ENCODE measurements at places on chromosomes 1 and 21.

GRCh38 chr1:29209173-29209572 lies 21.6 kb downstream of the MECR start:
- DNase-seq, result no peak

GRCh38 chr1:19651141-19651737 lies 7.1 kb downstream of the NBL1 start:
- DNase-seq, result no peak

DNA sequence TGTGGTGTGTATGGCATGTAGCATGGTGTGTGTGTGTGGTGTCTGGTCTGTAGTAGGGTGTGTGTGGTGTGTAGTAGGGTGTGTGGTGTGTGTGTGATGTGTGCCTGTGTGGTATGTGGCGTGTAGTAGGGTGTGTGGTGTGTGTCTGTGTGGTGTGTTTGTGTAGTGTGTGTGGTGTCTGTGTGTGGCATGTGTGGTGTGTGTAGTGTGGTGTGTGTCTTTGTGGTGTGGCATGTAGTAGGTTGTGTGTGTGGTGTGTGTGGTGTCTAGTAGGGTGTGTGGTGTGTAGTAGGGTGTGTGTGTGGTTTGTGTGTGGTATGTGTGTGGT lies 85.5 kb downstream of the SYT2 start:
- no peak for DNase-seq

GRCh38 chr1:95093296-95093695 lies 20.5 kb upstream of the ALG14 start:
- no peak for DNase-seq

GRCh38 chr1:200625381-200625824 lies 4.9 kb upstream of the KIF14 start:
- no peak for DNase-seq

DNA sequence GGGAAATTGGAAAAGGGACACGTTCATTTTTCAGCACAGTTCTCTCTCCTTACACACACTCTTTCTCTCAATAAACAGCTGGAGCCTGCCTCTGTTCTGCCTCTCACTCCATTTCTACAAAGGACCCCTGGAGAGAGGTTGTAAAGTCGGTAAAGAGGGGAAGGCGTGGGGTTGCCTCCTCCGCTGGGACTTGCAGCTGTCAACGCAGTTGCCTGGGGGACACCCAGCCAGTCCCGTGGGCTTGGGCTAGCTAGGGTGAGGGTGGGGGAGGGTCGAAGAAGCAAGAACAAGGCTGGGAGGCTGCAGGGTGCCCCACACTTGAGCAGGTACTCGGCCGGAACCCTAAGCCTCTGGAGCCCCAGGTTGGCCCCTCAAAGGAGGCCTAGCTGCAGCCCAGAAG lies 27.6 kb downstream of the C1orf216 start:
- DNase-seq, result no peak

DNA sequence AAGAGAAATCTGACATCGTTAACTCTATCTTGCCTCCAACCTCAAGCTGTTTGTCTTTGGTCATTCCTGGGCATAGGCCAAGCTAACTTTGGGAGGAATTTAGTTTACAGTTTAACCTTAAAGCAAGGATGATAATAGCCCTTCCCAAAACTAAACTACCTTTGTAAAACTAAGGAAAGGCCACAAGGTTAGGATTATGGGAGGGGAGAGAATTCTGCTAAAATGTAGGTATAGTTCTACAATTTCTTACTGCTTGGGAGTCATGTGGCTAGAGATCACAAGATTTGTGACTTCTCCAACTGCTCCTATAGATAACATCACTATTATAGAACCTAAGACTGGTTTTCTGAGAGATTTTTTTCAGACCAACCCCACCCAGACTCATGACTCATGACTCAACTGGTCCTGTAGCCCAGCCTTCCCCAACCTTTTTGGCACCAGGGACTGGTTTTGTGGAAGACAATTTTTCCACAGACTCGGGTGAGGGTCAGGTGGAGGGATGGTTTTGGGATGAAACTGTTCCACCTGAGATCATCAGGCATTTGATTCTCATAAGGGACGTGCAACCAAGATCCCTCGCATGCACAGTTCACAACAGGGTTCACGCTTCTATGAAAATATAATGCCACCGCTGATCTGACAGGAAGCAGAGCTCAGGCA lies 70.7 kb upstream of the MUTYH start:
- DNase-seq, result no peak

DNA sequence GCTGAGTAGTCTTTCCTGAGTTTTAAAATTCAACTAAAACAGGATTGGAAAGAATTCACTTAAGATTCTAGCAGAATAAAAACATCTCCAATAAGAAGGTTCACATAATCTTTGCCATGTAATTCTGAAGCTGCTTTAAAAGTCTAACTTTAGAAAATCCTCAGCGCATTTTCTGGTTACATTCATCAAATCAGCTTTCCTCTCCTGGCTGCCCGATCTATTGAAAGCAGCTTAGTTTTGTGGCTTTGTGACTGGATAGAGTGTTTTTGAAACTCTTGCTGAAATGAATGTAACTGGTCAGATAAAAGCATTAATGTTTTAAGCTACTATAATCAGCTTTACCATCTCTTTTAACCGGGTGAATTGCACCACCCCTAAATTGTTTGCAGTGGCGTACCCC lies 66.8 kb downstream of the DOP1B start:
- no peak for DNase-seq

DNA sequence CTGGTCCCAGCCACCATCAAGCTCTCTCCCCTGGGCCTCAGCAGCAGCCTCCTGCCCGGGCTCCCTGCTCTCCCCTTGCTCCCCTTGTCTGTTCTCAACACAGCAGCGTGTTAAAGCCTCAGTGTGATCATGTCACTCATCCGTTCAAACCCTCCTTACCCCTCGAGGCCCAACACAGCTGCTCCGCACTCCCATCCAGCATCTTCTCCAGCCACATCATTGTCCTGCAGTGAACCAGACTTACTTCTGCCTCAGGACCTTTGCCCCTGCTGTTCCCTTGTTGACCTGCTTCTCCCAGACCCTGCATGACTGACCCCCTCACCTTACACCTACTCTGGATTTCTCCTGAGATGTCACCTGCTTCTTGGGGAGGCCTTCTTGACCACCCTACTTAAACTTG lies 13.3 kb downstream of the CDK18 start:
- DNase-seq, result no peak

- no peak for DNase-seq
Measured at GRCh38 chr1:212401838-212402582, 12.7 kb downstream of the PACC1 start.

DNA sequence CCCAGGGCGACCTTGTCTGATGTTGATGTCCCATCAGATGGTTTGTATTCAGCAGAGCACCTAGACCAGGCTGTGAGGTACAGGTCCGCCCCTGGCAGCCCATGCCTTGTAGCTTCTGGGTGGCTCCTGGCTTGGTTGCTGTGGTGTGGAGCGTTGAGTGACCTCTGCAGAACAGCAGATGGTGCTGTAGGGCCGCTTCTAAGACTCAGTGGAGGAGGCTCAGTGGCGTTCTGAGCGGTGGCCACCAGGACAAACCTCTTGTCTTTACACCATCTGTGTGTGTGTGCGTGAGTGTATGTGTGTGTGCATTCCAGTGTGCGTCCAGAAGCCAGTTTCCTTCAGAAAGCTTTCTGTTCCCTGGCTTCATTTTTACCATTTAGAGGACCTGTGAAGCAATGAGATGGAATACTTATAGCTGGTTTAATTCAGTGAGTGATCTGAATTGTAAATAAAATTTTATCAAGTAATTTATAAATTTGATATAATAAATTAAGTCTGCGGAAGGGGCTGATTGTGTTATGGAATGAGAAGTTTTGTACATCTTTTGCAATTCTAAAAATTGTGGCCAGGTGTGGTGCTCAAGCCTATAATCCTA lies 66.1 kb downstream of the ADARB1 start:
- DNase-seq, result peak; percentile 16

GRCh38 chr1:225179686-225180085 lies 248.2 kb downstream of the LBR start:
- DNase-seq, result no peak

DNA sequence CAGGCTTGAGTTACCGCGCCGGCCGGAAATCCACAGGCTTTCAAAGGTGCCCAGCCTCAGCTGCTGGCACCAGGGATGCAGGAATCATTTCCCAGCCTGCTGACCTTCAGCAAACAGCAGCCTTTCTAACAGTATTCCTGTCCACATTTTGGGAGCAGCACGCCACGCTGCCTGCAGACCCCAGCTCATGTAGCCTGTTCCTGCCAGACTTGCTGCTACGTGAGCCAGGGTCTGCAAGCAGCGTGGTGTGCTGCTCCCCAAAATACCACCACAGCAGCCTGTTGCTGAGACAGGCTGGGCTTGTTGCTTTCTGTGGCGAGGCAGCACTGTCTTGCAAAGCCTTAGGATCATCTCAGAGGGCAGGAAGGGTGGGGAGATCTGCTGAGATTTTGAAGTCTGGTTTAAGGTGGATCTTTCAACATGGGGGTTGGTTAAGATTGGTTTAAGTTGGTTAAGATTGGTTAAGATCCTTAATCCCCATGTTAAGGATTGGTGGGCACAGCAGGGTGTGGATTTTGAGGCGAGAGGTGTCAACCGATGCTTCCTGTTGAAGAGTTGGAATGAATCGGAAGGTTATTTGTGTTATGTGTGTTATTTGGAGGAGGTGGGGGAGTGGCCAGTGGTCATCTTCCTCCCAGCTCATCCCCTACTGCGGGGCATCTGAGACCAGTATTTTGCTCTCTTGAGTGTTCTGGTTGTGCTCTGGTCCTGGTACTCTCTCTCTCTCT lies 12.9 kb downstream of the FAAH start:
- no peak for DNase-seq

DNA sequence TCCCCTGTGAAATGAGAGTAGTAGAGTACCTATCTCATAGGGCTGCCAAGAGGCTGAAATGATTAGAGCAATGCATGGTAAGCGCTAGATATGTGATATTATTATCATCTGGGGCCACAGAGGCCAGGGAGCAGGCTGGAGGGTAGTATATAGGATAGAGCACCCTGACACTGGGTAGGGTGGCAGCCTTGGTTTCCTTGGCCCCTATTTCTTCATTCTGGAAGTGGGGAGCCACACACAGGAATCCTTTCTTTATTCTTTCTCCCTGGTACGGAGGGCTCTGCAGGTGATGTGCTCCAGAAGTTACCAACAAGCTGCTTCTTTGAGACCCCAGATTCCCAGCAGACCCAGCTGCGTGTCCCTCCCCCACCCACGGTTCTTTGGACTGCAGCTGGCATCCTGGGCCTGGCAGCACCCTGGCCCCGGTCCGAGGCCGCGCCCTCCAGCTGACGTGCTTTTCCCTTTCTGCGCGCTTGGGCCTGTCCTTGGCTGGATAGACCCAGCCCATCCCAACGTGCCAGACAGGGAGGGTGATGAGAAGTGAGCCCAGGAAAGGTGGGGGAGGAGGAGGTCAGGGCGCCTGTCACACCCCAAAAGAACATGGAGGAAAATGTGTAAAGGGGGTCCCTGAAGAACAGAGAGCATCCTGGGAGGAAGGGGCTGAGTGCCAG lies 18.2 kb downstream of the INAVA start:
- DNase-seq, result no peak

- DNase-seq, result no peak
Measured at GRCh38 chr21:42114646-42115045, 43.5 kb downstream of the UMODL1 start.

DNA sequence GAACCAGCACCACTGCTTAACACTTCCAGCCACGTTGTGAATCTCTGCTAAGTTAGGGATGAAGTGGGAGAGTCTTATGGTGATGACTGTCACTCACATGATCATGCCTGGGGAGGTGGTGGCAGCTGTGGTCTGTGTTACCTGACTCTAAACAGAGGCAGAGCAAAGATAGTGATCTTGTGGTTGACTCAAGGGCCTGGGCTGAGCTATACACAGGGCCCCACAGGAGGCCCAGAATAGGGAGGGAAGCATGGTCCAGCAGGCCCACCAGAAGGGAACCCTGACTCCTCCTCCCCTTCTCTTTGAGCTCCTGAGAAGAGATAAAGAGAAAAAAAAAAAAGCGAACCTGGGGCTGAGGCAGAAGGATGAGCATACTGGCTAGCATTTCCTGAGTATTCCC lies 55.0 kb downstream of the PLXNA2 start:
- no peak for DNase-seq

DNA sequence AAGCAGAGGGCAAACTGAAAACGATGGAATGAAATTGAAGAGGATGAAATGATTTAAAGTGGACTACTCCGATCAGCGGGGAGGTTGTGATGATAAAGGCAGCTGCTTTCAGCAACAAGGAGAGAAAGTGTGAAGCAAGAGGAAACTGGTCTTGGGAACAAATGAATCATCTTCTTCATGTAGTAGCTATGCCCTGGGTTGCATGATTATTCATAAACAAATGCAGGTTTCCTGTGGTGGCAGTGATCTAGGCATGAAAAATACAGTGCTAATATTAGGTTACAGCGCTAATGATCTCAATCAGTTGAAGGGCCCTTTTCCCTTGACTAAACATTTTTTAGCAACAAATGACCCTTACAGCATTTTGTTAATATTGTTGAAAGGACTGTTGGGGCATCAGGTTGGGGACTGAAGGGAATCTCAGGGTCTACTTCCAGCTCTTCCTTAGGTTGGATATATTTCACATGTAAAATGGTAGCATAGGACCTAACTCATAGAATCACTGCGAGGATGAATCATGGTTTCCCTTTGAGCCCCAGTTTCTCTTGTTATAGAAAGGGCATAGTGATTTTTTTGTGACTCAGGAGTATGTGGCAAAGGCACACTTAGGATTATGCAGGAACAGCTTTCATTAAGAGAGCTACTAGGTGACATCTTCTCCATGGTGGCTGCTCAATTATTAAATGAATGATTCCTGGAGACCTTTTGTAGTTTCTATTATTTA lies 1.9 kb upstream of the ZFYVE9 start:
- no peak for DNase-seq

GRCh38 chr1:88466899-88467580 lies 217.0 kb upstream of the PKN2 start:
- DNase-seq, result no peak

GRCh38 chr1:169844941-169845608 lies 48.6 kb downstream of the SCYL3 start:
- DNase-seq, result no peak

GRCh38 chr1:196680107-196680506 lies 28.3 kb downstream of the CFH start:
- no peak for DNase-seq

DNA sequence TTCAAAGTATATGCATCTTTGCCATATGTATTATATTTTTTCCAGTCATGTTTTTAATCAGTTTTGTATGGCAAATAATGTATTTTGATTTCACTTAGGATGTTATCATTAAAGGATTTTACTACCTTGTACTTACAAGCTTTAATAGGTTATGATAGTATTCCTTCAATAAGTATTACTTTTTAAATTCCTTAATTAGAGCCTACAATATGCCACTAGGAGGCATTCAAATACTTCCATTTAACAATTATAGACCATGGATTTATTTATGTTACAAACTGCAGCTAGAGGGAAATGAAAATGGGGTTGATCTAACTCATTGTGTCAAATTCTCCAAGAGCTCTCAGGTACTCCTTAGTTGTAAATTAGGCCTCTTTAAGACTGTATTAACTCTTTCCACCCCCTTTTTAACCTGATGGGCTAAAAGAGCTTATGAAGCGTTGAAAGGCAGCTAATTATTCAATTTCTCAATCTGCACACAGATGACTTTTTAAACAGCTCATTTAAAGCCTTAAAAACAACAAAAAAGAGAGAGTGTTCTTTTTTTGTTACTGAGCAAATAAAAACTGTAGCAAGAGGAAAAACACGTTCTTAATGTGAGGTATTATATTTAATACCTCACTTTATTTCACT lies 156.2 kb downstream of the DENND1B start:
- no peak for DNase-seq

Measured in GOT3 (cell line).